ENCODE measurements at places on chromosomes 6 and 20.

GRCh38 chr20:44209686-44210405 is 725 bp downstream of the OSER1 start:
- DNase-seq: no peak

DNA sequence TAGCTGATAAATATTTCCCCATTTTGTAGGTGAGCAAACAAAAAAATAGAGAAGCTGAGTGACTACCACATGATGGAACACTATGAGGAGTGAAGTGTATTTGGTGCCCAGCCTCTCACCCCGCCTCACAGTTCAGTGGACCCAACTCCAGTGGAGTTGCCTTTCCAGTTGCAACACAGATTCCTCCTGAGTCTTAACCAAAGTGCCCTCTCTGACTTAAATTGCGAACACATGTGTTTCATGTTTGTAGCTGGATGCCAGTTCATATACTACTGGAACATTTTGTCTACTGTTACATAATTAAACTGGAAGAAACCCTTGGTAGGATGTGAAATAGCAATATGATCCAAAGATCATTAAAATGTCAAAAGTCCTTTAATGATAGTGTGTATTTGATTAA is 448.9 kb downstream of the COL12A1 start:
- DNase-seq: no peak

- no peak for DNase-seq
These were observed 14.5 kb upstream of the TRIM39 start for GRCh38 chr6:30312266-30312665.

- DNase-seq: no peak
These were observed 13.3 kb downstream of the PLCG1 start for GRCh38 chr20:41150664-41151063.

DNA sequence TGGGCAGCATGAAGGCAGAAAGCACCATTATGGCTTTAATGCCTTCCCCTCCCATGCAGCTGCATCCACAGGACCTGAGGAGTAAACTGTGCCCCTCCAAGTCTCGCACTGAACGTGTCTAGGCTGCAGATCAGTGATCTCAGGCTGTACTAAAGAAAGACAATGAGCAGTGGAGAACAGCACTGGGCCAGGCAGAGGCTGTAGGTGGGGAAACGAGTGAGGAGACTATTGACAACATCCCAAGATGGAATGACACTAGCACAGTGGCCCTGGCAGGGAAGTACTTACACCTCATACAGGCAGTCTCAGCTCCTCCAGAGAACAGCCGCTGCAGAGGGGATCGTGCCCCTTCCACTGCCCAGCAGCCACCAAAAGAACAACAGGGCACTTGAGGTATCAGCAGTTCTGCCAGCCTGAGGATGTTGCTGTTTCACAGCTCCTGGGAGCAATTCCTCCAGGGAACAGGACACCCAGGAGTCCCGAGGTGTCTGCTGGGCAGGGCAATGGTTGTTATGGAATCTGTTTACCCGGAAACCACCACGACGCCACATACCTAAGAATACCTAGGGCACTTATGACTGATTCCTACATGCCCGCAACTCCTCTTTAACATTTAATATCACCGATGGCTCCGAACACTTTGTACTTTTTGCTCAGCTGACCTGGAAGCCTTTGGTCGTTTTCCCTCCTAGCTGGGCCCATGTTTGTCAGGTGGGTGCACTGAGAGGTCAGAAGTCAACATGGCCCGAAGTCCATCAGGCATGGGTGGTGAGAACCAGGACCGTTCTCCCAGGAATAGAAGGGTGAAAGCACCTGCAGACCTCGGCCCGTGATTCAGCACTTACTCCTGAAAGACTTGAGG is 79.1 kb downstream of the SLC22A23 start:
- DNase-seq: no peak

DNA sequence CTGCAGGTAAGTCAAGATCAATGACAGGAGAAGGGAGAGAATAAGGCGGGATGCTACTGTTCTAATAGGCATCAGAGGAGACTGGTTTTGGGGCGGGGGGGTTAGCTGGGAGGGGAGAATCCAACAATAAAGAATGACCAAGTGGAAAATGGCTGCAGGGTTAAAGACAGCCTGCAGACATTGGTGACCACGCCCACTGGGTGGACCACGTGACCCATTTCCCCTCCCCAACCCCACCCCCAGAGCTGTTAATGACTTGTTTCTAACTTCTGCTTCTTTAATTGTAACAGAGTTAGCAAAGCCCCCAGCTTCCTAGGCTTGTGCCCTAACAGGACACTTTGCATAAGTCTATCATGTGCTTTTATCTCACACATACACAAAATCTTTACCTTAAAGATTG is 344.5 kb downstream of the KIF16B start:
- DNase-seq: no peak

DNA sequence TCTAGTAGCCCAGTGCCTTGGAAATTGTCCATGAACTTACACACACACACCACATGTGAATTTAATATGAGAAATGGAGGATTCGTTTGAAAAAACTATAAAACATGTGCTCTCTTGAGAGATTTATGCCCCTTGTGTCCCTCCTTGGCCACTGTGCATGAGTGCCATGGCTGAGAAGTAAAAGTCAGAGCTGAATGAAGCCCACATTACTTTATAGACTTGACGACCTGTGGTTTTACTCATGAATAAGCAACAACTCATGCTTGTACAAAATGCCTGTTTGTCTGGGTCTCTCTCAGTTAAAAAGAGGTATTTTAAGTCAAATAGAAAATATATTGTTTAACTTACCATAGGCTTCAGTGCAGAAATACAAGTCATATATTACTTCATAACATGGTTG is 102.7 kb downstream of the KCNQ5 start:
- no peak for DNase-seq

DNA sequence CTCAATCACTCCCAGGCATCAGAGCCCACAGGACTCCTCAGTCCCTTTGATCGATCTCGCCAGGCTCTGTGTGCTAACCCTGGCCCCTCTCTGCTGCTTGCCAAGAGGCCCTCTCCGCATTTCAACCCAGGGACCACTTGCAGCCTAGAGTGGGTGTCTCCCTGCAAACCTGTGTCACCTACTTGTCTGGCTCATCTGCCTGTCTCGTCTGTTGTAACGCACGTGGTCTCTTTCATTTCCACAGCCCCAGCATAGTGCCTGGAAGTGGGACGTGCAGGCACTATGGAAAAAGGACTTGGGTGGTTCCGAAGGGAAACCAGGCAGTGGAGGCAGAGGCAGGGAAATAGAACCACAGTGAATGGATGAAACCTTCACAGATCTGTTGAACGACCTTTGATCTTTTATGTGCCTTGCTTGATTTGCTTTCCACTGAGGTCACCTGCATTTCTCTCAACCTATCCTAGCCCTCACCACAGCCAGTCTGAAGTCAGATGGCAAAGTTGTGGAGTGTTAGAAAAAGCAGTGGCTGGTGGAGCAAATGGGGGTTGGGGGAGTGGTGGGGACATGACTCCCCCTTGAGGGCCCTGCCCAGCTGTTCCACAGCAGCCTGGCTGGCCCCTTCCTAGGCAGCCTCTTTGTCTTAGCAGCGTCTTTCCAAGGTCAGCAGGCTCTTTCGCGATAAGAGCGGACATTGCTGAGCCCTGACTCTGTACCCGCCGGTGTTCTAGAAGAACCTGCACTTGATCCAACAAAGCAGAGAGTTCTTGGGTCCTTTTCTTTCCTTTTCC is 55.8 kb upstream of the TAGAP start:
- no peak for DNase-seq

DNA sequence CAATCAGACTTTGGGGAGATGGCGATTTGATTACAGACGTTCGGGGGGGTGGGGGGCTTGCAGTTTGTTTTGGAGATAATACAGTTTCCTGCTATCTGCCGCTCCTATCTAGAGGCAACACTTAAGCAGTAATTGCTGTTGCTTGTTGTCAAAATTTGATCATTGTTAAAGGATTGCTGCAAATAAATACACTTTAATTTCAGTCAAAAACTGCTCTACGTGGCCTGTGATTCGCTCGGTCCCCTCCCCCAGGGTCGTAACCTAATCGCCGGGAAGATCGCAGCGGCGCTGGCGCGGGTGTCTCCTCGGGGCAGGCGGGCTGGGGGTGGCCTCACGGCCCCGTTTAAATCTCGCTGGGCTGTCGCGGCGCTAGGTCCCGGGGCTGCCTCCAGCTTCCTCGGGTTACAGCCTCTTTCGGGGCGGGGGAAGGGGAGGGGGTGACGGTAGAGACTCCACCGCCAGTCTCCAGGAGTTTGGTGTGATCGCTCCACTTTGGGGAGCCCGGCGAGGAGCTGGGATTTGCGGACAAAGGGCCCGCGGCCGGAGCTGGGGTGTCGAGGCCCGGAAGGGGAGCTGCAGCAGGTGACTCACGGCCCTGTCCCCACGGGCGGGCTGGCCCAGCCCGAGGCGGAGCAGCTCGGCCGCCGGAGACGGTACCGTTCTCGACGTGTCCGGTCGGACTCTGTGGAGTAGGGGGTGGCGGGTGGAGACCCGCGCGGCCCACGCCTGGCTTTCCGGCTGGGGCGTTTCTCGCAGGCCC is 4.2 kb downstream of the FOXC1 start:
- no peak for DNase-seq

DNA sequence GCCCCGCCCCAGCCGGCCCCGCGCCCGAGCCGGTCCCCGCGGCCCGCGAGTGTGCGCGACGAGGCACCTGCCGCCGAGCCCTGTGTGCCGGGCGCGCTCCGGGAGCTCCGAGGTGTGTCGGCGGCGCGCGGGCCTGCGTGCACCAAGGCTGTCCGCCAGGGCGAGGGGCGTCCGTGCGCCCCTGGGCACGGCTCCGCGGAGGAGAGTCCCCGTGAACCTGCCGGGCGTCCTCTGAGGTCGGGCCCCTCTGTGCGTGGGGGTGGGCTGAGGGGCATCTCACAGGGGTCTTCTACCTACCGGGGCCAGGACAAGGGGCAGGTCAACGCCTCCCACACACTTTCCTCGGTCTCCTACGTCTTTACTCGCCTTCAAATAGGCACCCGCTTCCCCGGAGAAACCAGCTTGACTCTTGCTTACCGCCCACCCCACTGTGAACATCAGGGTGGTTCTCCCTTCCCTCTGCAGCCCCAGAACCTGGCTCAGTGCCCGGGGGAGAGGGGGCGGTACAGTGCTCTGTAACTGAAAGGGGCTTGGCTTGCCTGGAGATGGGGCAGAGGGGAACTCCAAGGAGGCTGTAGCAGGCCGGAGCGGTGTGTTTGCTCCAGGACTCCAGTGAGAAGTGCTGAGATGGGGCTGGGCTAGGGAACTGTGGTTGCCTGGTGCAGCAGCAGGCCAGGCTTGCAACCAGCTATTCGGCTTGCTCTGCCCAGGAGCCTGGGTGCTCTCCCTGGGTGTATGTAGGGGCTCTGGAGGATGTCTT is at the start of gene SAMD10:
TSS of gene SAMD10 (minus strand) at position 86 of the 760 bp plus-strand sequence. CDS start 175 bp downstream, outside the sequence.
- DNase-seq: peak; percentile 47

DNA sequence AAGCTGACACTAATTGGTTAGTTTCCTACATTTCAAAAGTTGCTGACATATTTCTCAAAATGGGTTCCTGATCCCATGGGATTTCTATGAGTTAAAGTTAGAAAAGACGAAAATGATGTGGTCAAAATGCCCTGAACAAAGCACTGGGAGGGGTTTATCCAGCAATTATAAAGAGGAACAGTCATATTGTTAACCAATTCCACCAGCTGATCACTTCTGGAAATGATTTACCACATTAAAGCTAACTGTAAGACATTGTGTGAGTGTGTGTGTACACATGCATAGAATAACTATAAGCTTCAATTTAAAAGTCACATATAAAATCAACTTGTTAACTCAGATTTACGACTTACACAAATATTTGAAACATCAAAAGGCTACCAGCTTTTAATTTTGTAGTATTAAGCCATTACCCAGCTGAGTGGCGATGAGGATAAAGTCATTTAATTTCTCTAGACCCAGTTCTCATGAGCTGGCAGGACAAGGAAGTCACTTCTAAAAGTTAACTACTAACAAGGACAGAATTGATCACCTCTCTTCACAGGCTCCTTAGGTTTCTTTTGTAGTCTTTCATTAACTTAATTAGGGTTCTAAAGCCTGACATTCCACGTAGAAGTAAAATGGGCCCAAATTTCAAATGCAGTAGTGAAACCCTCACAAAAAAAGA is 40.4 kb downstream of the MAN1A1 start:
- DNase-seq: no peak

DNA sequence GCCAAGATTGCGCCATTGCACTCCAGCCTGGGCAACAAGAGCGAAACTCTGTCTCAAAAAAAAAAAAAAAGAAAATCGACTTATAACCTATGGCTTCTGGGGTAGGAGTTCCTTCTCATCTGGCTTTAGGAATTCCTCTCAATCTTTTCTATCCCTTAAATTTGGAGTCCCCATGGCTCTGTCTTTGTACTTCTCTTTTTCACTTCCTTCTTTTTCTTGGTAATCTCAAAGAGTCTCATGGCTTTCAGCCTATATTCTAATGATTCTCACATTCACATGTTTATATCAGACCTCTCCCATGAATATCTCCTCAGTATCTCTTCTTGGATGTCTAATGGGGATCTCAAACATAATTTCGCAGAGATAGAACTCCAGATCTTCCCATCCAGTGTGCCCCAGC is 42.8 kb upstream of the RALGAPA2 start:
- DNase-seq: no peak

DNA sequence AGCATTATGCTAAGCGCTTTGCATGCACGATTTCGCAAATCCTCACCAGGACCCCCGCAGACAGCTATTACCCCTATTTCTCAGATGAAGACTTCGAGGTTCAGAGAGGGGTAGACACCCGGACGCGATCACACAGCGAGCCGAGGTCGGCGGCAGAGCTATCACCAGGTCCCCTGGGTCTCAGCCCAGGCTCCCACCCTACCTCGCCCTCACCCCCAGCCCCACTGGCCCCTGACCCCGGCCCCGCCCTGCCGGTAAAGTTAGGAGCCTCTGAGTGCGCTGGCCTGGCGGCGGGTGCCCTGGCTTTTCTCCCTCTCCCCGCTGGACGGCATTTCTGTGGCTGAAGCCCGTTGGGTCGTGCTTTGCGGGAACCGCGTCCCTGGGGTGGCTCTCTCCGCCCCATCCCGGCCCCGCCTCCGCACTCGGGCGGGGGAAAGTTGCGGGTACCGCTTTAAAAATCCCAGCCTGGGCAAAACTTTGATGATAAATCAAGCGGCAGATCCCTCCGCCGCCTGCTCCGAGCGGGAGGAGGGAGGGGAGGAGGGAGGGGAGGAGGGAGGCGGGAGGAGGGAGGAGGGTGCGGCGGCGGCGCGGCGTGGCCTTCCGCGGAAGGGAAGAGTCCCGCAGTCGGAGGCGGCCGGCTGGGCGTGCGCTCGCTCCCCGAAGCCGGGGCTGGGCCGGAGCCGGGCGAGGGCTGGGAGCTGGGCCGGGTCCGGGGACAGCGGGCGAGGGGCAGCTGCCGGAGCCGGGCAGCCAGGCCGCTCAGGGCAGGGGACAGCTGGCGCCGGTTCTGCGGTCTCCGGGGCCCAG is at the start of gene VSTM2L:
TSS of gene VSTM2L (plus strand) at position 624 of the 810 bp plus-strand sequence. CDS start 224 bp downstream, outside the sequence.
- DNase-seq: peak; percentile 57

DNA sequence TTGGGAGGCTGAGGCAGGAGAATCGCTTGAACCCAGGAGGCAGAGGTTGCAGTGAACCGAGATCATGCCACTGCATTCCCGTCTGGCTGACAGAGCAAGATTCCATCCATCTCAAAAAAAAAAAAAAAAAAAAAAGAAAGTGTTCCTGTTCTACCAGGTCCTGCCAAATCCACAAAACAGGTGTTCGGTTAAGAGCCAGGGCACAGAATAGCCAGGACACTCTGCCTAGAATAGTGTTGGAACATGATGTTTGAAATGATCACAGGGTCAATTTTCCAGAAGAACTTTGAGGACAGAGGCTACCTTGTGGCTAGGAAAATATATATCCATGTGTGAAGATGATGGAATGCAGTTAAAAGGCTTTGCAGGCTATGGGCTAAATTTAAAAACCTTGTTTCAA is 63.6 kb upstream of the TRAF3IP2 start:
- DNase-seq: no peak

- no peak for DNase-seq
These were observed 338 bp downstream of the E2F3 start for GRCh38 chr6:20402092-20402341.

- DNase-seq: peak; percentile 71
These were observed 560 bp downstream of the YTHDF1 start for GRCh38 chr20:63215101-63216040.

Data from HEK293T (cell line).